Testis (tissue), 5 donors: ENCODE measurements at places on chromosomes 16 and 17. TPM values are rescaled to one million over a fixed set of nuclear protein-coding genes. Genes with fewer than 3 reads are reported as not detected.

Gene SDF2
- total RNA-seq: 59.7 TPM

- no peak for DNase-seq
Observed at GRCh38 chr17:83147280-83147679, 67.9 kb downstream of the METRNL start.

Gene NUPR1
- 38.0 TPM for total RNA-seq

GRCh38 chr16:82874271-82874670, 247.5 kb downstream of the CDH13 start:
- DNase-seq: no peak

- DNase-seq: no peak
Observed at GRCh38 chr17:13822700-13823099, 221.0 kb upstream of the HS3ST3A1 start.

Gene TP53TG3C
- 0.56 TPM for total RNA-seq

DNA sequence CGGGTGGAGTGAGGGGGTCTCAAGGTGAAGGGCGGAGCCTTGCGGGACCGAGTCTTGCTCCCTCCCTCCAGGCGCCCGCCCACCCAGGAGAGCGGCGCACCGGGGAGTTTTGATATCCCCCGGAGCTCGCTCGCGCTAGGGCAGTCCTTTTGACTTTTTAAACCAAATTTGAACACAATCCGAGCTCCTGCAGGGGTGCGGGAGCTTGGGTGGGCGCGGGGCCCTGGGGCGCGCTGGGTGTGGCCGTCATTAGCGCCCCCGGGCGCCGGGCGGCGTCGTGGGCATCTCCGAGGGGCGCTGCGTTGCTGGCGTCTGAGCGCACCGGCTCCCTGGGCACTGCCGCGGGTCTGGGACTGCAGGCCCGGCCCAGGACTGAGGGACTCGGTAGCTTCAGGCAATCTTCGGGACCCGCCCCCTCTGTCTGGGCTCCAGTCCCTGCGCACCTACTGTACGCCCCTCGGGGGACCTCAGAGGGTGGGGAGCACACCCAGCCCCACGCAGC, 10.9 kb downstream of the MAF start:
- peak; percentile 43 for DNase-seq

DNA sequence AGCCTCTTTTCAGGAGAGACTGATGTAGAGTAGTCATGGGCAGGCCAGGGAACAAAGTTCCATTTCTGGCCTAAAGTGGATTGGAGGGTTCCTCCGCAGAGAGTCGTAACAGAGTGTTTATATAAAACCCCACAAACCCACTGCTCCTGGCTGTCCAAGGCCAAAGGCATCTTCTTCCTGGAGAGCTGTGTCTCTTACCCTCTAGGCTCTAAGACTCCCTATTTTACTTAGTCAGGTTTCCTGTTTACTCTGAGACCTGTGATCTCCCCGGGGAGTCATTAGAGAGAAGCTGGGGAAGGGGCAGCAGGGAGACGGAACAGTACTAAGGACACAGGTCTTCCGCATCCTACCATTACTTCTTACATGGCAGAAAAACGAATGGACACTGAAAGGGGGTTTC, 69.5 kb downstream of the HIC1 start:
- DNase-seq: no peak

- DNase-seq: no peak
Observed at GRCh38 chr17:63573634-63574033, 23.4 kb downstream of the DCAF7 start.

Gene SAMD14
- total RNA-seq: 3.3 TPM

GRCh38 chr16:57462978-57463362, 491 bp downstream of the POLR2C start:
- DNase-seq: no peak

DNA sequence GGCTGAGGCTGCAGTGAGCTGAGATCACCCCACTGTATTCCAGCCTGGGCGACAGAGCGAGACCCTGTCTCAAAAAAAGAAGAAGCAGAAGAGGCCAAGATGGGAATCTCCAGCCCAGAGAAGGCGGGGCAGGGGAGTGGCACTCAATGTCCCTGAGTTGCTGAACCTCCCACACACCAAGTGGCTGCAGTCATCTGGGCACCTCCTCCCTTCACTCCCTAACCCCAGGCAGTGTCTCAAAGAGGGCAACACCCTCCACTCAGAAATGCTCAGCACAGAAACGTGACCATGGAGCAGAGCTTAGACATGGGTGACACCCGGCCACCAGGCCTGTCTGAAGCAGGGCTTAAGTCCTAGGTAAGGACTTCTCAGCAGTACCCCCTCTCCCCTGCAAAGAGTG, 36.3 kb upstream of the BCAR1 start:
- peak; percentile 90 for DNase-seq

DNA sequence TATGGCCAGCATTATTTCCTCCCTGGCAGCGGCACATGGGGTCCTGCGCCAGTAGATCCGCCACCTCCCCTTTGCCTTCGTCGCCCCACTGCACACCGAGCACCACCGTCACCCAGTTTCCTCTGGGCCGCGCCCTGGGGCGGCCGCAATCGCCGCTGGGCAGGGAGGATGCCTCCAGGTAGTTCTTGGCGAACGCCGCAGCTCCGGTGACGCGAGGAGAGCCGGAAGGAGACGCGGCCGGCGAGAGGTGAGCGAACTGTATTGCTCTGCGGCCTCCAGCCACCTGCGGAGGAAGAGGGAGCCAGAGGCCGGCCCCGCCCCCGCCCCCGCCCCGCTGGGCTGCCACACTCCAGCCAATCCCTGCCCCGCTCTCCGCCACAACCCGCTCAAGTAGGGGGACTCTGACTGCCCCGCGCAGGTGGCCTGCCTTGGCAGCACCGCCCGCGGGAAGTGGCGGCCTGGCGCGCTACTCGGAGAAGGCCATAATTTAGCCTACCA, 11.8 kb upstream of the SLFN13 start:
- peak; percentile 52 for DNase-seq

Gene TM4SF5
- 1.5 TPM for total RNA-seq

- DNase-seq: no peak
Observed at GRCh38 chr16:23537390-23537789, 19.8 kb downstream of the EARS2 start.

Gene CHMP6
- 28.2 TPM for total RNA-seq

GRCh38 chr16:31420037-31420436, 8.1 kb downstream of the COX6A2 start:
- DNase-seq: no peak

DNA sequence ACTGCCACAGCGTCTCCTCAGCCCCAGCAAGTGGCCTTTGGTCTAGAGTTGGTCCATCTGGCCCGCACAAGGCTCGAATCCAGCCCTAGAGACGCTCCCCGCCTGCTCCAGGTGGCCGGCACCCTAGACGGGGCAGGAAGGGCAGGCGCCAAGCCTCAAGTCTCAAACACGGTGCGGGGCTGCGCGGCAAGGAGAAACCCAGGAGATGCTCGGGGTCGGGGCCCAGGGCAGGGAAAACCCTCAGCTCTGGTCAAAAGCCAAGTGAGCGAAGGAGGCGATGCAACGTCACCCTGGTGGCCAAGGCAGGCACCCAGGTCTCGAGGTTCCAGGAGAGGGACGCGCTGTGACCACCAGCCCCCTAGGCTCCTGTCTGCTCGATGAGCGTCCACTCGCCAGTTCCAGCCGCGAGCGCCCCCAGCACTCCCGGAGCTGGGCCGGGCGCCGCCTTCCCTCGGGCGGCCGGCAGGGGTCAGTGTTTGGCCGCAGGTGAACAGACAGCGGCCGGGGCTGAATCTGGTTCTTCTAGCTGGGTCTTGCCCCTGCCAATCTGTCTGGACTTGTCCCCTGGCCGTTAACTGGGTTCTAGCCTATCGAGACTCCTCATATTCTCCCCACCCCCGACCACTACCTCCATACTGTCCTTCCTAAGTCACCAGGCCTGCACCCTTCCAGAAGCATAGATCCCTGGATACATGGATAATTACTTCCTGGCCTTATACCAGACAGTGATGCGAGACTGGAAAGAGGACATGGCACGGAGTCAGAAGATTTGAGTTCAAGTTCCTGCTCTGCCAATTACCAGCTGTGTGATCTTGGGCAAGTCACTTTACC, 44.0 kb downstream of the PRAC1 start:
- DNase-seq: peak; percentile 75

Gene ORAI3
- total RNA-seq: 68.6 TPM

DNA sequence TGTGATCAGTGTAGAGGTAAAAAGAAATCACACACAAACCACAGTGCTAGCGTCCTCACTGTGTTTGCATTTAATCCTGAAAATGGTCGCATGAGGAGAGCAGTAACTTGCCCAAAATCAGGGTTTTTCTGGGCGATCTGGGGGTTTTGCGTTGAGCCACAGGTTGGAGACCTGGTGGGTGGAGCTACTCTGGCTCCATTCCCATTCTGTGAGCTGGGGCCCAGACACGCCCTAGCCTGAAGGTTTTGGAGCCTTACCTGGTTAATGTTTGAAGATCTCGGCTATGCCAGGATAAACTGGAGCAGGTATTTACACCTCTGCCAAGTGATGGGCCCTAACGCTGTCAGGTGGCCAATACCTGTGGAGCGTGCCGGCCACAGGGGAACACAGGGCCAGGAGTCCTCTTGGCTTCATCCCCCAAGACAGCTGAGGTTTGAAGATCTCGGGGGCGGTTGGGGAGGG, 48.4 kb downstream of the MPRIP start:
- no peak for DNase-seq

- DNase-seq: peak; percentile 85
Observed at GRCh38 chr16:87636050-87636684, 33.9 kb downstream of the JPH3 start.

GRCh38 chr17:81306491-81306890, 11.4 kb upstream of the SLC38A10 start:
- no peak for DNase-seq

GRCh38 chr16:79286646-79287423, 313.7 kb downstream of the MAF start:
- DNase-seq: peak; percentile 26

DNA sequence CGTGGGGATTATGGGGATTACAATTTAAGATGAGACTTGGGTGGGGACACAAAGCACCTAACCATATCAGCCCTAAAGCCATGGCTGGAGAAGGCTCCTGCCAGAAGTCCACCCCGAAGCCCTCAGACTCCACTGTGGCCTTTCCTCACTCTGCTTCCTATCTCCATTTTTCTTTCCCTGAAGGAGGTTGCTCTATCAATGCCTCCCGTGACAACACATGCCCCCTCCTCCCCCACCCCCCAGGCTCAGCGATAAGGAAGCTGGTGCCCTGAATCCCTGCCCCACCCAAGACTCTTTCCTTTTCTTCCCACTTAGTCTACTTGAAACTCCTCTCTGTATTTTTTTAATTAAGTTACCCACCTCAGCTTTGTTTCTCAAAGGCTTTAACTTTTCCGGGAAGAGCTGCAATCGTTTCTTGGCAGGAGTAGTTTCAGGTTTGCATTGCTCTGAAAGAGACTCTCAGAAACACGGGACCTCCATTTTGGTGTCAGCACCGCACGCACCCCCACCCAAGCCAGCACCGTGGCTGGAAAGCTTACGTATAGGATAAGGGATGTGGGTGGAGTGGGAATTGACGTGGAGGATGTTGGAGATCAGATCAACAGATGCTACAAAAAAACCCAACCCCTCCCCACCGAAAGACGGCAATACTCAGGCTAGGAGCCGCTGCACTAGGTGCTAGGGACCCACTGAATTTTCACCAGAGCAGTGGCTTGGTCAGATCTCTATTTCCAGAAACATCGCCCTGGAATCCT, 15.2 kb upstream of the CA4 start:
- DNase-seq: peak; percentile 9

DNA sequence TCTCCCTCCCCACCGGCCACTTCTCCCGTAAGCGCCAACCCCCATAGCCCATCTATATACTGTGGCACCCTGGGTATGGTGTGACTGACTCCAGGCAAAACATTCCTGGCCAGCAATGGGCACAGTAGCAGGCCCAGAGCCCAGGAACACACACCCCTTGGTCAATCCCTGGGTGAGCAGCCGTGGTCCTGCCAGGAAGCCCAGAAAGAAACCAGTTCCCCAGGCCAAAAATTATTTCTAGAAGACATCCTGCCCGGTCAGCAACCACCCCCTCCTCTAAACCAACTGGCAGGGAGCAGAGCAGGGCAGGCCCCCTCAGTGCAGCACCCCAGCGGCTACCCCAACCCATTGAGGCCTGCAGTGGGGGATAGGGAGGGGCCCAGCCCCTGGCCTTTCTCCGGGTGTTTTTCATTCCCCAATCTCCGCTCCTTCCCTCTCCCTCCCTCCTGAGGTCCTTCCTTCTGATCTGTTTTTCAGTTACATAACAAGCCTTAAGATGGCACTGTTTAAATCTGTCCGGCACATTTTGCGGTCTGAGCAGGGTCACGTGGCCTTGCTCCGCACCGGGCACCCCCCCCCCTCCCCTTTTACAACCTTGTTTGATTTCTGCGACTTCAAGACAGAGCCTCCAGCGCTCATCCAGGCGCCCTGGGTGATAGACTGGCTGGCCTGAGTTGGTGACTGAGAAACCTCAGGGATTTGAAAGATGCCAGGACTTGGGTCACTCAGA, 2.0 kb downstream of the NPTX1 start:
- no peak for DNase-seq

DNA sequence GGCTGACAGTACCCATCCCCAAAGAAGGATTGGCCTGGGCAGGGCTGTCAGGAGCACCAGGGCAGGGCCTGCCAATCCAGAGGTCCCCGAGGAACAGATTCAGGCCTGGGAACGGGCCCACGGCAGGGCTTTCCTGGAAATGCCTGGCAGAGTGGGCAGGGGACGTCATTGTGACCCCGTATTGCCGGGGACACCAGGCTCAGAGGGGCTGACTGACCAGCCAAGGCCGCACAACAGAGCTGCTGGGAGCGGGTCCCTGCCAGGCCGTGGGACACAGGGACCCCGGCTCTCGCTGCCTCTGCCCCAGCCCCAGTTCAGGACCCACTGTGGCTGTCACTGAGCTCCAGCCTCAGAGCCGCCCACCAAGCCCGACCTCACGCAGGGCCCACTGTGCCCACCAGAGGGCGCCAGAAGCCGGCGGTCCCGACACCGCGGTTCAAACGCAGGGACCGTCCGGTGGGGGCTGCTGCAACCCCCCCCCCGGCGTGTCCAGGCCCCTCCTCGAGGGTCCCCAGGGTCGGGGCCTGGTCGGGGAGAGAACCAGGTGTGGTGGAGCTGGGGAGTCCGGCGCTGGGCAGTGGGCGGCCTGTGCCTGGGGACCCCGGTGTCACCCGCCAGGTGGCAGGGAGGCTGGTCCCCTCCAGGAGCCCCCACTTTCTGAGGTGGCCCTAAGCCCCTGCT, 15.2 kb upstream of the SSTR5 start:
- DNase-seq: peak; percentile 42

GRCh38 chr17:19652595-19652994, 4.0 kb downstream of the ALDH3A2 start:
- DNase-seq: no peak
